Stimulated activated CD4-positive, alpha-beta T cell treated with anti-CD3 and anti-CD28 coated beads, Interleukin-15, amount 100 ng/mL, for 1 hour (primary cell): ENCODE measurements at places on chromosomes 2 and 18.

GRCh38 chr2:120369250-120369649 lies 23.3 kb downstream of the INHBB start:
- DNase-seq, result no peak

DNA sequence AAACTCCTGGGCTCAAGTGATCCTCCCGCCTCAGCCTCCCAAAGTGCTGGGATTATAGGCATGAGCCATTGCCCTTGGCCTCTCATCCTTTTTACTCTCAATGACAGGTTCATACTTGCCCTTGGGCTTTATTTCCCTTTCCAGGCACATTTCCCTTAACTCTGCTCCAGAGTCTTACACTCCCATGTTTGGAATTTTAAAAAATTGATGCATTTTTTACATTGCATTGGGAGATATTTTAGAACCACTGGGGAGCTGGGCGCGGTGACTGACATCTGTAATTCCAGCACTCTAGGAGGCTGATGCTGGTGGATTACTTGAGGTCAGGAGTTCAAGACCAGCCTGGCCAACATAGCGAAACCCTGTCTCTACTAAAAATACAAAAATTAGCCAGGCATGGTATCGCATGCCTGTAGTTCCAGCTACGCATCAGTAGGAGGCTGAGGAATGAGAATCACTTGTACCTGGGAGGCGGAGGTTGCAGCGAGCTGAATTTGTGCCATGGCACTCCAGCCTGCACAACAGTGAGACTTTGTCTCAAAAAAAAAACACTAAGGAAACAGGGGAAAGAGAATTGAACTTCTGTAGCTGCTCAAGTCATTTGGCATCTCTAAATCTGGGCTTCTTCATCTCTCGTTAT lies 18.2 kb downstream of the TGIF1 start:
- DNase-seq, result no peak

DNA sequence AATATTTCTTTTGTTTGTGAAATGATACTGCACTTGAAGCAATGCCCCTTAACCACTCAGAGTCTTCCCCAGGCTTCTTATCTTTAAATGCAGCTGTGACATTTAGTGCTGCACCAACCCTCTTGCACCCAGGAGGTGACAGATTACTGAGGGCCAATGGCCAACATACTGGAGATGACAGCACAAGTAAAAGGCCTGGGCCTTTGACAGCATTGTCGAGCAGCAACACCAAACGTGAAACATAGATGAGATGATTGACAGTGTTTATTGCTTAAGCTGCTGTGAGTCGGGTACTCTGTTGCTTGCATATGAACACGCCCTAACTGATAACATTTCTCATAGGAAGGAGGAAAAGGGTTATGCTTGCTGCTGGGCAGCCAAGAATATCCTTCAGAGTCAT lies 80.3 kb downstream of the THNSL2 start:
- no peak for DNase-seq

GRCh38 chr2:134406311-134406710 lies 152.4 kb downstream of the MGAT5 start:
- DNase-seq, result no peak

GRCh38 chr2:28664120-28664842 lies 87.3 kb upstream of the PPP1CB start:
- DNase-seq, result no peak

- no peak for DNase-seq
Measured at GRCh38 chr2:171553858-171554257, 31.6 kb downstream of the CYBRD1 start.

- no peak for DNase-seq
Measured at GRCh38 chr2:112821142-112821541, 15.4 kb downstream of the IL1B start.
